ENCODE measurements at places on chromosomes 3 and 15.

DNA sequence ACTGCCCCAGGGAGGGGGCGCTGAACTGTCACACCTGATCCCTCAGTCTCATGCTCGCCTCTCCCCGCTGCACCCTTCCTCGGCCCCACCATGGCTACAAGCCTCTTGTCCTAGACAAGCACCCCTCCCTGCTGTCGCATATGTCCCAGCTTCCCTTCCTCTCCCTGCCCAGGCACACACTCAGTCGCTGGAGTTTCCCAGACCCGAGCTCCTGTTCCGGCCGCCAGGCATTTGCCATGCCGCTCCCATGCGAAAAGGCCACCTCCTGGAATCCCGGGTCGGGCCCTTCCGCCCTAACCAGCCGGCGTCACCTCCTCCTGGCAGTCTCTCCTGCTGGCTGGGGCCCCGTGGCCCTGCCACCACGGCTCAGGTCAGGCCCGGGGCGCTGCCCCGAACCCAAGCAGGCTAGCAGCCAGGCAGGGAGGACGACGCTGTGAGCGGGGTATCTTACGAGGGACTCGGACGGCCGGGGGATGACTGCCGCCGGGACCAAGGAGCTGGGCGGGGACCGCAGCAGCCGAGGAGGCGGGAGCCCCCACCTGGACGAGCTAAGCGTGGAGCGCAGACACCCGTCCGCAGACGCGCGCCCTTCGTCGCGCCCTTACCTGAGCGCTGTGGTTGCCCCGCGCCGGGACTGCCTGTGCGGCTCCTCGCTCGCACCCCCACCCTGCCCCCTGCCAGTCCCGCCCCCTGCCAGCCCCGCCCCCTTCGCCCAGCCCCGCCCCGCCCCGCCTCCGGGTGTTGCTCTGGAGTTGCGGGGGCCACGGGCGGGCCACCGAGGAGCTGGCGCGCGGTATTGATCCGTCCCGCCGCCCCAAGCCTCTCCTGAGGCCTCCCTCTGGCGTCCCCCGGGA lies at the start of gene ALS2CL:
Gene ALS2CL (minus strand): TSS at position 642 of the 854 bp plus-strand sequence. CDS start 4,239 bp downstream, outside the sequence.
- DNase-seq: peak; percentile 30

DNA sequence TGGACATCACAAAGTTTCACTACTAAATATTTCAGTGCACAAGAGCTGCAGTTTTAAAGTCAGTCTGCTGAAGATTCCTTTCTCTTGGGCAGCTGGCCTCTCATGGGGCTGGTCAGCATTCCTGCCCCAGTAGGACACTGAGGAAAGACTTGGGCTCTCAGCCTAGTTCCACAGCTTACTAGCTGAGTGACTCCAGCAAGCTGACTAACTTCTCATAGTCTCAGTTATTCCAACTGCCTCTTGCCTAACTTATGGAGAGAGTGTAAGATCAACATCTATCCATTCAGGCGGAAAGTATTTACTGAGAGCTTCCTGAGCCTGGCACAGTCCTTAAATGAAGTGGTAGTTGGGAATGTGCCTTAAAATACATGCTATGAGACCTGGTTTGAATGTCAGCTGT lies 27.0 kb downstream of the TM4SF4 start:
- no peak for DNase-seq

DNA sequence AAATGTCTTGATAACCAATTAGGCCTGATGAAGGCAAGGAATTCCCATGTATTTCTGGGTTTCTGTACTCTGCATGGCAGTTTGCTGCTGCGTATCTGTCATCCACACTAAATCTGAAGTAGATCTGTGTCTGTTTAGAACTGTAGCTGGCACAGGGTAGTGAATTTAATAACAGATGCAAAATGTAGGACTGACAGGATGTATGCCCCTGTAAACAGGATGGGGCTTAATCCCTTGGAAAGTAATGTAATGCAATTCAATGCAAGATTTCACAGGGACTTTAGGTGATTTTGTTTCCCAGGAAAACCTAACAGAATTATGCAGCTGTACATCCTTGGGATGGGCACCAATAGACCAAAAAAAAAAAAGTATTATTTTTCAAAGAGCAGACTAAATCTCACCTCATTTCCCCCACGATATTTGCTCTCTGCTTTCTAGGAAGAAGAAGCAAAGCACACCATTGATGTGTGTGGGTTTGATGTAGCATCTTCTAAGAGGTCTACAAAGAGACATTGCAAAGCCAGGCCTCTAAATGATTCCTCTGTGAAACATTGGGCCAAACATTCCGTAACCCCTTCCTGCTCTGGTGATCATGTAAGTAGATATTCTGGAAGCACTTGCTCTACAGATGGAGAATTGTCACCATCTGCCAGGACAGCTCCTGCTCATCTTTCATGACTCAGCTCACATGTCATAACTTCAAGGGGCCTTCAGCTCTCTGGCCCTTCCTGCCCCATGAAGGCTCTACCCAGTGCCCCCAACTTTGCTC lies 464.3 kb upstream of the RGMA start:
- DNase-seq: no peak

- no peak for DNase-seq
Measured at GRCh38 chr3:111803123-111803593, 55.9 kb upstream of the PHLDB2 start.

GRCh38 chr3:23749609-23750008 lies 56.1 kb upstream of the UBE2E1 start:
- DNase-seq: no peak

GRCh38 chr3:175381685-175382084 lies 522.6 kb downstream of the NAALADL2 start:
- DNase-seq: no peak

GRCh38 chr15:78614021-78614420 lies 6.8 kb downstream of the CHRNA3 start:
- DNase-seq: no peak

DNA sequence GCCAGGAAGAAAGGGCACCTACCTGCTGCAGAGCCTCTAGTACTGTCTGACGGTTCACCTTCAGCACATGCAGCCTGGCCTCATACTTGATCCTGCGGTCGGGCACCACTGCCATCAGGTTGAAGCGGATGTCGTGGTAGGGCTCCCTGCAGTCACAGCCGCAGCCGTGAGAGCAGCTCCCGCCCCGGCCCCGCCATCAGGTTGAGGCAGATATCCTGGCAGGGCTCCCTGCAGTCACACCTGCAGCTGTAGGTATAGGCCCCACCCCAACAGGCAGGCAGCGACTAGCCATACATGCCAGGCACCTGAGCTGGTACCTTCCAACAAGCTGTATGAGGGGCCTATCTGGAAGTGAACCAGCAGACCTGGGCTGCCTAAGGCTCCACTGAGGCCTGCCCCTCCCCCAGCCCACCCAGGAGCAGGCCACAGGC lies 38.7 kb downstream of the SEMA3G start:
- no peak for DNase-seq

GRCh38 chr3:160801386-160802118 lies 45.5 kb downstream of the PPM1L start:
- peak; percentile 71 for DNase-seq

DNA sequence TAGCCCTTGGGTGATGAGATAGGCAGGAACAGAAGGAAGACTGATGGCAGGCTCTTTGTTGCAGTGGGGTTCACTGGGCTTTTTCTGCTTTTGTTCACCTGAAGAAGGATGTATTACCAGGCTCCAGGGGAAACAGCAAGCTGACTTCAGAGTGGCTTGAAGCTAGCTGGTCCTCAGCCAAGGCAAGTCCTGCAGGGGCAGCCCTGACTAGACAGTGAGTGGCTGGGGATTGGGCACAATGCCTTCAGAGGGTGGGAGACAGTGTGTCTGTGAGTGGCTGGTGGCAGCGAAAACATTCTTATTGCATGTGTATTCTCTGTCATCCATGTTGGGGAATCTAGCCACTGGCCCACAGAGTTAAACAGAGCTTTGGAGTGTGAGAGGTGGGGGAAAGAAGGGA lies 2.3 kb upstream of the TEX264 start:
- DNase-seq: no peak

GRCh38 chr3:195868336-195868865 lies 40.0 kb downstream of the TNK2 start:
- DNase-seq: no peak

DNA sequence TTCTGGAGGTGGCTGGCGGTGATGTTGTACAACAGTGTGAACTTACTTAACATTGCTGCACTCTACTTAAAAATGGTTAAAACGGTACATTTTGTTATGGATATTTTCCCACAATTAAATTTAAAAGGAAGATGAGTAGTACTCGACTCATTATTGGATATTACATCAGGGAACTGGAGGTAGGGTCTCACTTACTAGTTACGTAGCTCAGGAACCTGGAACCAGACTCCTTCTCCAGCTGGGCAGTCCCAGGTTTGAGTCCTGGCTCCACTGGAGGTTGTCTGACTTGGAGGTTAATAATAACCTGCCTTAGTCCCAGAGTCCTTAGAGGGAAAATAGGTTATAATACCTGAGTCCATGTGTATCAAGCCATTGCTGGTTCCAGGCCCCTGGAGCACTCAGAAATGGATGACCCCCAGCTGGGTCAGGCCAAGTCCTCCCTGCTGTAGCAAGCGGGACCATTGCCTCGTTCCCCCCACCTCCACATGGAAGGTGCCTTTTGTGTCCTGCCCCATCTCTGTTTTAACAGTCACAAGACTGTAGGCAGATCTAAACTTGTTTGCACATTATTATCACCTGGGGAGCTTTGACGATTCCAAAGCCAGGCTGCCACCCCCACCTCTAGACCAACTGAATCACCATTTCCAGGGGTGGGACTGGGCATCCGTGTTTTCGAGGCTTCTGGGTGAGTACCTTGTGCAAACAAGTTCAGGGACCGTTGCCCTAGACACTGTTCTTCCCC lies 126.6 kb downstream of the IGF1R start:
- no peak for DNase-seq

DNA sequence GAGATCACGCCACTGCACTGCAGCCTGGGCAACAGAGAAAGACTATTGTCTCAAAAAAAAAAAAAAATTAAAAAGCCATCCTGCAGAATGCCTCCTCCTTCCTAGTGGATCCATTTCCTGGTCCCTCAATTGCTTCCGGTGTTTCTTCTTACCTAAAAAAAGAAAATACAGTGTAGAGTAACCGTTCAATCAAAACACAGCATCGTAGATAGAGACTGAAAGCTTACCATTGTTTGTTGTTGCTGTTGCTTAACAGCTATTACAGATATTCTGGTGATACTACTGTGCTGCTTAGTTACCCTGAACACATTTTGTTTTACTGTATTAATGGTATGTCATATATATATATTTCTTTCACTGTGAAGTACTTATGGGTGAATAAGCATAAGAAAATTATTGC lies 105.5 kb upstream of the LRRFIP2 start:
- DNase-seq: no peak

DNA sequence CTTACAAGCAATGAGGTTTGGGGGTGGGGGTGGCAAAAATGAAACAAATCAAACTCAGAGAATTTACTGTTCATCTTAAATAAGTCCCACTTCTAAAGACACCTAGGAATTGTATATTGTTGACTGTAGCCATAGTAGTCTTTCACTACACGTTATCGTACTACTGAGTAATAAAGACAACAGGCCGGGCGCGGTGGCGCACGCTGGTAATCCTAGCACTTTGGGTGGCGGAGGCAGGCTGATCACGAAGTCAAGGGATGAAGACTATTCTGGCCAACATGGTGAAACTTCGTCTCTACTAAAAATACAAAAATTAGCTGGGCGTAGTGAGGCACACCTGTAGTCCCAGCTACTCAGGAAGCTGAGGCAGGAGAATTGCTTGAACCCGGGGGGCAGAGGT lies 231.6 kb downstream of the CTNNB1 start:
- DNase-seq: no peak

DNA sequence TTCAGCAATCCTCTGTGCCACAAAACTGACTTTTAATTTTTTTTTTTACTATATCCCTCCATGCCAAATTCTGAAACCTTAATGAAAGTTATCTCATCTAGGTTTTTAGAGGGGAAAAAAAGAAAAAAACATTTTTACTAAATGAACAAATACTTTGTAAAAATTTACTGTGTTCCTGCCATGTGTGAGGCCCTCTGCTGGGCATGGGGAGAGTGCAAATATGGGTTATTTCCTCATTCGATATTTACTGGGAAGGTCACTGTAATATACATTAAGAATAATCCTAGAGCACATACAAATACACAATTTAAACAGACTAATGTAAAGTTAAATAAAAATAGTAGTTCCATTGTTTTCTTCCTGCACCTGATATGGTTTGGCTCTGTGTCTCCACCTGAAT lies 215.0 kb downstream of the GRM7 start:
- DNase-seq: no peak

All from T-helper 2 cell treated with Interferon-gamma antibody and Interleukin-4, amounts not matched to agents 5 μg/mL and 100 μg/mL, for 36 hours (primary cell).